ENCODE measurements at places on chromosomes 6 and 20. TPM values are rescaled to one million over a fixed set of nuclear protein-coding genes. Genes with fewer than 3 reads are reported as not detected.

Gene FILIP1
- 0.33 TPM for polyA plus RNA-seq

Gene TRIM40
- polyA plus RNA-seq: not detected

Gene FKBP1C
- not detected for polyA plus RNA-seq

Gene POU3F2
- polyA plus RNA-seq: not detected

Gene EYA2
- polyA plus RNA-seq: 1.5 TPM

Gene ZNF831
- 0.19 TPM for polyA plus RNA-seq

Gene TPBG
- polyA plus RNA-seq: 6.7 TPM

Gene PLN
- 2.1 TPM for polyA plus RNA-seq

Gene MLN
- polyA plus RNA-seq: not detected

Gene RSPH9
- 0.08 TPM for polyA plus RNA-seq

Gene CST5
- polyA plus RNA-seq: 0.46 TPM

Gene ABCF1
- polyA plus RNA-seq: 21.6 TPM

Gene CALHM5
- 0.12 TPM for polyA plus RNA-seq

Data from pancreas (tissue), 10 donors.